ENCODE measurements at places on chromosomes 2 and 18. TPM values are rescaled to one million over a fixed set of nuclear protein-coding genes. Genes with fewer than 3 reads are reported as not detected.

TFPI gene
- 197 TPM for total RNA-seq

IL1B gene
- total RNA-seq = 13.1 TPM

DNA sequence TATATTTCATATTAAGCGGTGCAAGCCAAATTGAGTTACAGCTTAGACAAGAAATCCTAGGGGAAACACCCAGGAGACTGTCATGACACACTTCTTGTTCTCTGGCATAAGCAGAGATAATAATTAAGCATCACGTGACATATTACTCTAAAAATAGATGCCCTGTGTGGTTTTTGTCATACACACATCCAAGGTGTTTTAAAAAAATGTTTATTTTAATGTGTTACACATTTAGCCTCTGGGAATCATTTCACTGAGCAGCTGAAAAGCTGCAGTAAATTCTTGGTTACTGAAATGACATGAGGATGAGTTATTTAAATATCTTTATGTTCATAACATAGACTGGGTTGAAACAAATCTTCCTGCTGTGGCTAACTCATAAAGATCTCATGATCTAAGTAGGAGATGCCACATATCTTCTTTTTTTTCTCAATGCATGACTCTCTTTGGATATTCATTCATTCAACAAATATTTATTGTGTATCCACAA, 38.0 kb upstream of the ERMN start:
- DNase-seq = no peak

DNA sequence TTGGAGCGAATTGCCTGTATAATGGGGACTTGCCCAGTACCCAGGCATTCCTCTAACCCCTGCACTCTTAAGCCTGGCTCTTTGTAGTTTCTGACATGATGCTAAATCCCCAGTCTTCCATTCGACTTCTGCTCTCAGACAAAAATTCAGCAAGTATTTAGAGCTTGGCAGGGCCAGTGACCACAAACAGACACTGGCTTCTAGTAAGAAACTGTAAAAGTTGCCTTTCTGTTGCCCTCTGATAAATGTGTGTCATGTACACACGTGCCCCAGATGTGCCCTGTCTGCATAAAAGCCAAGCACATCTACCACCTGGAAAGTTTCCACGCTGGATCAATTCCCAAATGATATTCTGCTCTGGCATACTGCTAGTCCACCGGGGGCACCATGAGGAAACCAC, 18.0 kb downstream of the PAX3 start:
- no peak for DNase-seq

DNA sequence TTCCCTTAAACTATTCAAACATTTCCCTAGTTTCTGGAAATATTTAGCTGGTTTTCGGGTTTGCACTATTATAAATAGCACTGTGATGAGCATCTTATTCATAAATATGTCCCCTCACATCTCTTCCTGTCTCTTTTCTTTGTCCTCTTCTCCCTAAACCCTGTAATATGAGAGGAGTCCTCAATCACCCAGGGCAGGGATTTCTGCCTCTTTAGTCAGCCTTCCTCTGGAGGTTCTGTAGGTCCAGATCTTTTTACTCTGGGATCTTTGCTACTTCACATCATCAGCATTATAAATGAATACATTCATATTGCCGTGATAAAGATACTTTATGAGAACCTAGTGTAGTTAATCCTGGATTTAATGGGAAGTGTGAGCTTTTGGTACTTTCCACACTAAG, 87.9 kb upstream of the TTN start:
- no peak for DNase-seq

DNA sequence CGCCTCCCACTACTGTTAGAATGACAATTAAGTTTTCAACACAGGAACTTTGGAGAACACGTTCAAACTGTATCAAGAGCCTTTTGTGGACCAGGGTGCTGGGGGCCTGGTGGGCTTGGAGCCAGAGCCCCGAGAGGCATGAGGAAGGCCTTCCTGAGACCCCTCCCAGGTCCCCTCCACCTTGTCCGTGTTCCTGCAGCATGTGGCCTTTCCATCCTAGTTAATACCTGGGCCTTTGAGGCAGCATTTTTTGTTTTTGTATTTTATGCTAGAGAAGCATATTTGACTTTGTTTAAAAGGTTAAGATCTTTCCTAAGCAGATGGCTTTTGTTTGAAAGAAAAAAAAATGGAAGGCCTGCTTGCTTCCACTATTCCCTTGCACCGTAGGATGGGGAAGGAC, 68.0 kb downstream of the INPP4A start:
- no peak for DNase-seq

GRCh38 chr2:143905587-143905986, 614.3 kb downstream of the ZEB2 start:
- DNase-seq = no peak

DNA sequence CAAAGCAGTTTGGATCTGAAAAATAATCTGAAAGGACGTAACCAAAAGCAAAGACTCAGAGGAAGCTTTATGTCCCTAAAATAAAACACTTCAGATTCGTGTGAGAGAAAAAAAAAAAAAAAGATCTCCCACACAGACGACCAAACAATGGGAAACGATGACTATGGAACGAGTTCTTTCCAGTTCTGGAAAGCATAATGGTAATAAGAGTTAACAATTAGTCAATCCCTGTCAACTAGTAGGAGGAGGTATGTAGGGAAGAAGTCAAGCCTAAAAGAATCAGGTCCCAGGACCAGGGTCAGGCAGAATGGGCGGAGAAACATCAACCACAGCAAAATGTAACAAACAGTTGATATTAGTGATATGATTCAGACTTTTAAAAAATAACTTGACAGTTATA, 170.3 kb upstream of the SETBP1 start:
- no peak for DNase-seq

DNA sequence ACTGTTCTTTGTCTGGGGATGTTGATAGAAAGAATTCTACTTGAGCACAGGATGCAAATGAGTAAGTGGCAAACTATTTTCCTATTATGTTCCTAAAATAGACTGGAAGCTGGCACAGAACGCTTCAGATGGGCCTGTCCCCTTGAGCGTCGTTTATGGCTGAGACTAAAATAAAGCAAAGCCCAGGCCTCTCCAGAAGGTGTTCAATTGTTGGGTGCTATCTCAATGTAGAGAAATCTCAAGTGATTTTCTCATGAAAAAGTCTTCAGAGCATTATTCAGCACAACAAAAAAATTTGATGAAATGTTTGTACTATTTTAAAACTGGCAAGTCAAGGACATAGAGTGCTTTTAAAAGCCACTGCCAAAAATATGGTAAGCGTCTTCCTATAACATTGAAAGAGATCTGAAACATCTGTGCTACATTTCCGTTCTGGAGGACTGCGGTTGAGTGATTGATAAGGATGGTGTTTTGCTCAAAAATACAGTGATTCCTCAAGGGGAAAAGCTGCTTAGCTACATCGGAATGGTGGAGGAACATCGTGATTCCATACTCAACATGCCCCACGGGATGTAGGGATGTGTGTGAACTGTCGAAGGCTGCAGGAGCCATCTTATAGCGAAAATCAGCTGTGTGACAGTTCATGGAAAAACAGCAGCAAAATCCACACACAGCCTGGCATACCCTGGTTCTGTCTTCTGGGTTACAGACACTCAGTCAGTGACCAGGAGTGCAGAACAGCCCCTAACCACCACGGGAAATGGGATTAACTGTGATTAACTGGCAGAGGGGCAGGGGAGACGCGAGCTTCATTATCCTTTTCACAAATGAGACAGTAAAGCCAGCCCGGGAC, 10.4 kb upstream of the LRRFIP1 start:
- DNase-seq = no peak

GRCh38 chr2:46067501-46068305, 229.5 kb upstream of the EPAS1 start:
- DNase-seq = no peak

DNA sequence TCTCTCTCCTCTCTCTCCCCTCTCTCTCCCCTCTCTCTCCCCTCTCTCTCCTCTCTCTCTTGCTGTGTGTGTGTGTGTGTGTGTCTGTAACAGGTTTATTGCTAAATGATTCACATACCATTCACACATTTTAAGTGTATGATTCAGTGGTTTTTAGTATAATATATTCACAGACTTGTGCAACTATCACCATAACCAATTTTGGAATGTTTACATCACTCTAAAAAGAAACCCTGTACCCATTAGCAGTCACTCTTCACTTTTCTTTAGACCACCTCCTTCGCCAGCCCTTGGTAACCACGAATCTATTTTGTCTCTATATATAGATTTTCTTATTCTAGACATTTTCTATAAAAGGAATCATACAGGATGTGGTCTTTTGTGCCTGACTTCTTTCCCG, 11.4 kb downstream of the THNSL2 start:
- no peak for DNase-seq

GRCh38 chr2:240507060-240507777, 50.6 kb downstream of the ANKMY1 start:
- no peak for DNase-seq

DNA sequence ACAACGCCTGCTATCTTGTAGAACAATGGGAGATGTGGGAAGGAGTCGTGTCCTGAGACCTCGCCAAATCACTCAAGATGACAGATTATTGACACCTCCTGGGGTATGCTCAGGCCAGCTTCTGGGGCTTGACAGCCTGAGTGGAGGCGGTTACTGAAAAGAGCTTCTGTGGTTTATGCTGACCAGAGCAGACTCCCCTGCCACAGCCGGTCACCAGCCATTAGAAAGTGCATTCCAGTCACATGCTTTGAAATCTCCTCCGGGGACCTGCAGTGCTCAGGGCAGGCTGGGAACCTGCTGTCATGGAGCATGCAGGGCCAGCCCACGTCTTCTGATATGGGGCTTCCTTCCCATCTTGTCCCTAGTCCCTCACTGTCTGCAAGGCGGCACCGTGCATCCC, 215.9 kb downstream of the SEPTIN10 start:
- no peak for DNase-seq

All from upper lobe of left lung (tissue), 6 donors.